Activated CD4-positive, alpha-beta T cell treated with anti-CD3 and anti-CD28 coated beads, Interleukin-2, amount 50 U/mL, for 1 hour (primary cell): ENCODE measurements at places on chromosomes 2 and 18.

GRCh38 chr2:16257322-16258028, 317.1 kb downstream of the MYCN start:
- no peak for DNase-seq

DNA sequence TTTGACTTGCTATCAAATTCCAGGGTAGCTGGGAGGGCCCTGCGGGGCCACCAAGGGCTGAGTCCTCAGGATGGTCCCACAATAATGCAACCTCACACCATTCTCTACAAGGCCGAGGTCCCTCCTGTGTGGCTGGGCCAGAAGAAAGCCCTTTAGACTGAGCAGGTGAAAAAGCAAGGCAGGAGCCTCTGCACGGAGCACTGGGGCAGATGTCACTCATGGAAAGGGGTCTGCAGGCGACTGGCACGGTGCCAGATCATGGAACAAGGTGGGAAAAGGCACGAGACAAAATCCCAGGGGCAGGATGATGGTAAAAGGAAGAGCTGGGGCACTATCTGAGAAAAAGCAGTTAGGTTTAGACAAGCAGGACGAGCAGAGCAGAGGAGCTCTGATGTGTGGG, 16.1 kb downstream of the HJURP start:
- DNase-seq: no peak

DNA sequence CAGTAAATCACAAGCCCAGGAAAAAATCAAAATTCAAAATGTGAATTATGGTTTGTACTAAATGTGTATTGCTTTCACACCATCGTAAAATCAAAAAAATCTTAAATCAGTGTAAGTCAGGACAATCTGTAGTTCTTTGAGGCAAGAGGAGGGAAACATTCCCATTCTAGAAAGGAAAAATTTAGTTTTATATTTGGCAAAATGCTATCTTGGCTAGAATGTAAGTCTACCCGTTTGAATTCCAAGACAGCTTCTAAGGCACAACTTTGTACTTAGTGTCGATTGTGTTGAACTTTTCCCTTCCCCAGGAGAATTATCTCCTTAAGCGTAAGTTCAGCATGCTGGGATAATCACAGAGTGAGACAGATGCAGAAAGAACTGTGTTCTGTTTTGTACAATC, 638.2 kb upstream of the LRRTM1 start:
- no peak for DNase-seq

DNA sequence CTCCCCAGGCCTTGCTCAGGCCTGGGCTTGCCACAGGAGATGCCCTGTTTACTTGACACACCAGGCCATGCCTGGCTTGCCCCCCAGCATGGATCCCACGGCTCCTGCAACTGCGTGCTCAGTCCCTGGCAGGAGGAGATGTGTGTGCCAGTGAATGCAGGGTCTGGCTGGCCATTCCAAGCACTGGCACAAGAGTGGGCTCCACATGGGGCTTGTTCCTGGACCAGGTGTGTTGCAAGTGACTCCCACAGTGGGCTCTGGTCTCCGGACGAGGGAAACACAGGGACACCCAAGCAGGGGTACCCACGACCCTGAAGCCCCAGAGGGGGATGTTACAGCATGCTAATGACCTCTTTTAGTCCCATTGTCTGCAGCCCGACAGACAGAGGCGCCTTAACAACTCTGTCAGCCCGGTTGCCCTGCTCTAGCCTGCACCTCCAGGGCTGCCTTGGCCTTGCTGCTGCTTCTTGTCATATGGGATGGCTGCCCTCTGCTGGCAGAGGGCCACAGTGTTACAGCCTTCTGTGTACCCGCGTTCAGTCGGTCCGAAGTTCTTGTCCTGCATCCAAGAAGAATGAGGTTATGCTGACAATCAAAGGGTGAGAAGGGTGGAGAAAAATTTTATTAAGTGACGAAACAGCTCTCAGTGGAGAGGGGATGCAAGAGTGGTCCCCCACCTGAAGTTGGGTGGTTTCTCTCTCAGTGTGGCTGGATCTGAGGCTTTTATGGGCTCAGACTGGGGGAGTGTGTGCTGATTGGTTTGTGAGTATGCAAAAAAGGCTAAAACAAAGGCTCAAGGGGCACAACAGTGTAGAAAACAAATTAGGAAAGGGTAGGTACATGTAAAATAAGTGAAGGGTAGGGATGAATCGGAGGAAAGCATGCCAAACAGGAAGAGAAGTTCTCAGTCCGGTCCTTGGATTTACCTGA, 180.4 kb downstream of the MBD5 start:
- DNase-seq: peak; percentile 39

DNA sequence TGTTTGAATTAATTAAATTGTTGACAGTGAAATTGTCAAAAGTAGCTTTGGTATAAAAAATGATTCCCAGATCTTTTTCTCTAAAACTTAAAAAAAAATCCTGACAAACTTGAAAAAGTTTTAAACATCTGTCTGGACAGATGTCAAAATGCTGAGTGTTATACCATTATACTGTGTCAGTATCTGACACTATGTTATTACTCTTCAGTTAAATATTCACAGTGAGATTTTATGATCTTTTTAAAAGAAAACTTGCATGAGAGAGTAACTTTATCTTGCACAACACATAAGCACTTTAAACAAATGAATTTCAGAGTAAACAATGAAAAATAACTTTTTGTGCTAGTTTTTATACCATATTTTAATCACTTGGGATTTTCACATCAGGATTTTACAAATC, 167.4 kb downstream of the MEIS1 start:
- DNase-seq: no peak

GRCh38 chr18:58416704-58417683, 211.9 kb downstream of the ALPK2 start:
- no peak for DNase-seq

- DNase-seq: no peak
Observed at GRCh38 chr2:179825494-179825893, 35.9 kb downstream of the ZNF385B start.

GRCh38 chr2:20067992-20068584, 16.7 kb upstream of the LAPTM4A start:
- DNase-seq: no peak

GRCh38 chr2:55860832-55861231, 62.8 kb downstream of the EFEMP1 start:
- no peak for DNase-seq

DNA sequence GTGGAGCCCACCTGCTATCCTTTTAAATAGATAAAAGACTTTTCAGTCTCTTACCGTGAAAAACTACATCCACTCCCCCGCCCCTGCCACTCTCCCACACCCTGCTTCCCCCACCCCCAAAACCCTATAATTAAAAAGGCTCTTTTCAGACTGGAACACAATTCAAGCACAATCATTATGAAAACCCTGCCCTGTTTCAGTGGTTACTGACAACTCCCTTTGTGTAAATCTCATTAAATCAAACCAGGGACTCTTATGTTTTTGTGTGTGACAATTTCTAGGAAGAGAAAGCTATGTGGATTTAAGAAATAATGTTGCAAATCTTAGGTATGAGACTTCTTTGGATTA, 21.0 kb upstream of the ZNF532 start:
- no peak for DNase-seq

- DNase-seq: no peak
Observed at GRCh38 chr18:35267809-35268208, 22.2 kb downstream of the ZSCAN30 start.

GRCh38 chr2:216340280-216340631, 32.0 kb downstream of the MARCHF4 start:
- DNase-seq: no peak

DNA sequence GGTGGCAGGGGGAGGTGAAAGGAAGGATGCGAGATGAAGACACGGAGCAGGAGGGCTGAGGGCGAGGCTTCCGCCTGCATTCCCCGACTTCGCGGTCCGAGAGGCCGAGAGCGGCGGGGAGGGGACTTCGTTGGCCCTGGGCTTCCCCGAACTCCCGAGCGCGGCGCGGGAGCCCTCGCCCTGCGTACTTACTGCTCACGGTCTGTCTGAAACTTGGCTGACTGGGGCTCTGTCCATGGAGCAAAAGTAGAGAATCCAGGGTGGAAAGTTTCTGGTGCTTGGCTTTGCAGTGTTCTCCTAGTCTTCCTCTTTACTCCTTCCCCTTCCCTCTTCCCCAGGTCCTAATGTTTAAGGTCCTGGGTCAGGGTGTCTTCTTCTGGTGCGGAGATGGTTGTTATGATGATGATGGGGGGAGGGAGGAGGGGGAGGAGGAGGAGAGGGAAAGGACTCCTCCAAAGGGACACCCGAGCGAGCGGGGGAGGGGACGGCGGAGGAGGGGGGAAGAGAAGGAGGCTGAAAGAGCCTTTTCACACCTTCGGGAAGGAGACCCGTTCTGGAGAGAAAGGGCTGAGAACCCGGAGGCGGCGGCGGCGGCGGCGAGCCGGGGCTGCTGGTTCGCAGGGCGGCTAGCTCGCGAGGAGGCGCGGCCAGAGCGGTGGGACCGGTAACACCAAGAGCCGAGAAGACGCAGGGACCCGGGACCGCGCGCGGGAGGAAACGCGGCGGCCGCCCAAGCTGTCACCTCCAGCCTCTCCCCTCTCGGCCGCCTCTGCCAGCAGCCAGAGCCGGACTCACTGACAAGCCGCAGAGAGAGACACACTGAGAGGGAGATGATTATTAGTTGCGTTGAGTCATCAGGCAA, at the start of gene SATB2:
TSS of gene SATB2 (minus strand) at position 793 of the 862 bp plus-strand sequence. CDS start 1,902 bp downstream, outside the sequence.
- no peak for DNase-seq

GRCh38 chr2:86274918-86275275, 62.5 kb downstream of the REEP1 start:
- DNase-seq: no peak

DNA sequence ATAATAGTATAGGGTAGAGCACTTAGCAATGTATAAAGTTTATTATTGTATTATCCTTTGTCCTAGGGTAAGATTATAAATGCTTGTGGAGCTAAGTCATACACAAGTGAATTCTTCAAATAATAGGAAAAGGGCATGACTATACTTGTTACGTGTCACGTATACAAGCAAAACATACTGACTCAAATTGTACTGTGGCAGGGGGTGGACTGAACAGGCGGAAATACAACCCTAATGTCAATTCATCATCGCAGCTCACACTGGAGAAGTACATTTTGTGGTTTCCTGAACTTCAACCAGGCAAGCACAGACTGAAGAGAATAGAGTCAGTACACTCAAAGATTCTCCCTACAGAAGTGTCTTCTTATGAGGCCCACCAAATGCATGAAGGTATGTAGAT, 201.0 kb downstream of the MBD2 start:
- no peak for DNase-seq

GRCh38 chr2:120741571-120742561, 6.2 kb downstream of the GLI2 start:
- DNase-seq: no peak

GRCh38 chr18:58135701-58136331, 91.8 kb downstream of the NEDD4L start:
- DNase-seq: peak; percentile 24

- DNase-seq: no peak
Observed at GRCh38 chr2:158513841-158514240, 57.1 kb downstream of the PKP4 start.

- no peak for DNase-seq
Observed at GRCh38 chr2:18849841-18850578, 260.6 kb upstream of the NT5C1B start.

- DNase-seq: no peak
Observed at GRCh38 chr18:74714120-74714519, 116.5 kb downstream of the ZNF407 start.

- no peak for DNase-seq
Observed at GRCh38 chr18:10927286-10927992, 221.9 kb downstream of the PIEZO2 start.

DNA sequence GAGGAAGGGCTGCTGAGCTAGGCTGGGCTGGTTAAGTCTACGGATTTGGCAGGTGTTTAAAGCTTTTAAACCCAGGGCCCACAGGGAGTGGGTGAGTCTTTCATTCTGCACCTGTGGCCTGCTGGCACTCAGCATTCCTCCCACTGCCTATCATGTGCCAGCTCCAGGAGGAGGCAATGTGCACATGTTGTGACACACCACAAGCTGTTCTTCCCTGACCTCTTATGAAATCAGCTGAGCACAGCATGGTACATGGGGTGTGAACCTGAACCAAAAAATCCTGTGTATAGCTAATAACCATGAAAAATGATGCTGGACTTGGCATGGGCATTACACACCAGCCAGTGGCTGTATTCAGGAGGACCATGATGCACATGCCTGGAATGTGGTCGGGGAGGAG, 297.9 kb upstream of the MMADHC start:
- no peak for DNase-seq

GRCh38 chr2:51105811-51106210, 73.9 kb upstream of the NRXN1 start:
- DNase-seq: no peak

DNA sequence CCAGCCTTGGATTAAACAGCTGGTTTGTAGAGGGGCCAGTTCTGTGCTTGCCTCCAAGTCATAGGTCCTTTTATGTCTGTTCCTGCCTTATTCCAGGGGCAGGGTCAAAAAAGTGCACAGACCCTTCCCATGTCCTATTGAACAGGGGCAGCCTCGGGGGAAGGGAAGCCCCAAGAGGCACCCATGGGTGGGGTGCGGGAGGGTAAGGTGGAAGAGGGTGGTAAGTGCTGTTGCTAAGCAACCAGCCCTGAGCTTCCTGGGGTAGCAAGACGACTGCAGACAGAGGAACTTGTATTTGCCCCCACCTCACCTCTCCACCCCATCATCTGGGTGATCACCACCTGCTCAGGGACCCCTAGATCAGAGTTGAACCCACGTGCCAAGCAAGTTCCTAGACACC, 7.7 kb downstream of the DNMT3A start:
- no peak for DNase-seq

DNA sequence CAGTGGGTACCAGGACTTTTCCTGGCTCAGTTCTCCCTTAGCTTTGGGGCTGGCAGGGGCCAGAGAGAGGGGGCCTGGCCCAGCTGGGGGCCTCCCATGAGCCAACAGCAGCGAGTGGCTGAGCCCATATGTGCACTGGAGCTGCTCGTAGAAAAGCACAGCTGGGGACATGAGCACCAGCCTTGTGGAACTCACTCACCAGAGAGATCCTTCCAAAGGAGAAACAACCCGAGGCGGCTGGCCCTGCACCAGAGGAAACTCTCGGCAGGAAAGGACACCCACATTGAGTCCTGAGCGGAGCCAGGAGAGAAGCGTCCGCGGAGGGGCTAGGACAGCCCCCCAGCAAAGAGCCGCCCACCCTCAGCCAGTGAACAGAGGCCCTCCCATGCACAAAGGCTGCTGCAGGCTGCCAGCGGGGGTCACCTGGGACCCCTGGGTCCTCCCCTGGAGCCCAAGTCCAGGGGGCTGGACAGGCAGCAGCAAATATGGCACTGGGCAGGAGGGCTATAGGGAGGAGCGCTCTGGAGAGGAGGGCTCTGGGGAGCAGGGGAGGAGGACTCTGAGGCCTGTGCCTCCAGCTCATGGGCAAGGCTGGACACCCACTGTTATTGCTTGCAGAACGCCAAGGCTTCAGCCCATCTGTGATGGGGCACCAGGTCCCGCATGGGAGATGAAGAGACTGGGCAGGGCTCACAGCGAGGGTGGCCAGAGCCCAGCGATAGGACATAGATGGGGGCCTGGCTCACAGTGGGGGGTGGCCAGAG, 42.1 kb upstream of the SNED1 start:
- DNase-seq: no peak

GRCh38 chr2:144431392-144431783, 88.5 kb downstream of the ZEB2 start:
- DNase-seq: no peak

DNA sequence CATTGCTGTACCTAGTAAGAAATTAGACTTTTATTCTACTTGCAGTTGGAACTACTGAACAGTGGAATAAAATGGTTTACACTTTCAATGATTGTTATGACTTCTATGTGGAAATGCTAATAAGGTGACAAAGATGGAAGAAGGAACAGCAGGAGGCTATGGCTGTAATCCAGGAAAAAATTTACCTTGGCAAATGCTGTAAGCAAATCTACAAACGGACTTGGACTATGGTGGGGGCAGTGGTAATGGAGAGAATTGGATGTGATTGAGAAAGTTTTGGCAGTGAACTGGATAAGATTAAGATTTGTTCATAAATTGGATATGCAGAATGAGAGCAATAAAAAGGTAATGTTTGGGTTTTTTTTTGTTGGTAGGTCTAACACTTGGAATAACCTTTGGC, 111.0 kb upstream of the ERBB4 start:
- DNase-seq: no peak
